Eye (tissue), 1 donor: ENCODE measurements at places on chromosomes 4 and X.

- DNase-seq, result no peak
These were observed 25.1 kb downstream of the ARL13A start for GRCh38 chrX:100994352-100995281.

DNA sequence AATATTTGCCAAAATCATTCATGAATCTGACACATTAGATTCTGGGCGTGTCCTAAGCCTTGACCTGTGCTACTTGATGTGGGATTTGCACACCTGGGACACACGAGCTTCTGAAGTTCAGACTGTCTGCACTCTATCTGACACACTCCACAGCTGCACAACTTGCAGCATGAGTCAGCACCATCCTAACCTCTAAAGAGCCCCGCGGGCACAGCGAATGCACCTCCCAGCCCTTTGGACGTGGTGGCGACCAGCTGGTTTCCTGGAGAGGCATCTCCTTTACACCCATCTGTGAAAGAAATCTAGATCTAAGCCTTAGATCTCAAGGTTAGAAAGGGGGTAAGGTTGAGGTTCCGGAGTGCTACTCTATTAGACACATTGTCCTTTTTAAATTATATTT, 69.2 kb downstream of the SORBS2 start:
- no peak for DNase-seq

DNA sequence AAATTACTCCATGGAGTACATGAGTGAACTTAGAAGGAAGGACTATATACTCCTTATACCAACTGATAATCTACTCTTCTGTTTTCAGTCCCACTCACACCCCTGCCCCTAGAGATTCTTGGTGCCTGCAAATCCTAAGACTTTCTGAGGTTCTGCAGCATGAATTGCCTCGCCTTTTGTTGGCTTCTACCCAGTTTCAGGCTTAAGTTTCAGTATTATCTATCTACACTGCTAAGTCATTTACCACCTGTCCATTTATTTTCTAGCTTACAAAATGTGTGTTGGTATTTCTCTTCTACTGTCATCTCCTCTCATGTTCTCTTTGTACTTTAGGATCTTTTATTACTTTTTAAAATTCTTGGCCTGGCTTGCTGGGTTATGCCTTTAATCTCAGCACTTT, 94.4 kb upstream of the AMOT start:
- no peak for DNase-seq

DNA sequence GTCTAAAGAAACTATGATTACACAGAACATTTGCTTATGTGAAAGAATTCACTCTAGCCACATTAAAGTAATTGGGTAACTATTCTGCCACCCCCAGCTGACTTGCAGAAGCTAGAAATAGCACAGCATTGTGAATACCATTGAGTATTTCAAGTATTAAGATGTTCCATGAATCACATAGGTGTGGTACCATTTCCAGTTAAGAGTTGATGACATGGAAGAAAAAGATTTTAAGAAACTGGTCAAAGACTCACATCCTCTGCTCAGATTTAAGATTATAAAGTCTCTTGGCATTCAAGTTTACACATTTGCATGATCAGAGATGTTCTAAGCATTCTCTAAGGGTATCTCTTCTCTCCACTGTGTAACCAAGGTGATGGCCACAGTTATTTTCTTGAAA, 287.5 kb downstream of the CAMK2D start:
- DNase-seq, result no peak

GRCh38 chrX:100681599-100681998, 37.6 kb downstream of the SRPX2 start:
- no peak for DNase-seq

DNA sequence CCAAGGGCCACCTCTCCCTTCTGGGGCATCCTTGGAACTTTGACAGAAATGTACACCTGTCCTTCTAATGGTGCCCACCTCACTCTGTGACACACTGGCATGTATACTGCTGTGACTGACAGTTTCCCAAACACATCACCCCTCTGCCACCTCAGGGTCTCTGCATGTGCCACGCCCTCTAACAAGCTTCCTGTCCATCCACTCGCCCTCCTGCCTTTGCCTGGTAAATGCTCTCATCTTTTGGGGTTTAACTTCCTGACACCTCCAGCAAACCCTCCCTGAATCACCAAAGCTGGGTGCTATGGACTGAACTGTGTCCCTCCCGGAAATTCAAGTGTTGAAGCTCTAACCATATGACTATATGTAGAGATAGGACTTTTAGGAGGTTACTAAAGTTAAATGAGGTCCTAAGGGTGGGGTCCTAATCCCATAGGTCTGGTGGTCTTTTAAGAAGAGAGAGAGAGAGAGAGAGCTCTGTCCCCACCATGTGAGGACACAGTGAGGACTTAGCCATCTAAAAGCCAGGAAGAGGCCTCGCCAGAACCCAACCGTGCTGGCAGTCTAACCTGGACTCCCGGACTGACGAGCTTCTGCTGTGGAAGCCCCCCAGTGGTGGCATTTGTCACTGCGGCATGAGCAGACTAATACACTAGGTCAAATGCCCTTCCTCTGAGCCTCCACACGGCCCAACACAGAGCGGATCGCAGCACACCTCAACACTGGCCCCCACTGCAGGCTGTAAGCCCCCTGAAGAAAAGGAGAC, 95.6 kb downstream of the AFAP1 start:
- DNase-seq, result peak; percentile 75

DNA sequence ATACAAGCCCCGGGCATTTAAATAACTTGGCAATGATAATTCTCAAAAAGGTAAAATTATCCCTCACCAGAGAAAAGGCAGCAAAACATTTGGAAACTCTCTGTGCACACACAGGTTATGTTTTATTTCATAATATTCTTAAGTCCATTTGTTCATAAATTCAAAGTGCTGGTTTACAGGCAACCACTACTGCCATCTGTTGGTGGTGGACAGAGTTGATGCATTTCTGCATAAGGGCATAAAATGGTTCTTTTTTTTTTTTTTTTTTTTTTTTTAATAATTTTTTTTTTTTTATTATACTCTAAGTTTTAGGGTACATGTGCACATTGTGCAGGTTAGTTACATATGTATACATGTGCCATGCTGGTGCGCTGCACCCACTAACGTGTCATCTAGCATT, 31.5 kb upstream of the IL21 start:
- DNase-seq, result peak; percentile 17

DNA sequence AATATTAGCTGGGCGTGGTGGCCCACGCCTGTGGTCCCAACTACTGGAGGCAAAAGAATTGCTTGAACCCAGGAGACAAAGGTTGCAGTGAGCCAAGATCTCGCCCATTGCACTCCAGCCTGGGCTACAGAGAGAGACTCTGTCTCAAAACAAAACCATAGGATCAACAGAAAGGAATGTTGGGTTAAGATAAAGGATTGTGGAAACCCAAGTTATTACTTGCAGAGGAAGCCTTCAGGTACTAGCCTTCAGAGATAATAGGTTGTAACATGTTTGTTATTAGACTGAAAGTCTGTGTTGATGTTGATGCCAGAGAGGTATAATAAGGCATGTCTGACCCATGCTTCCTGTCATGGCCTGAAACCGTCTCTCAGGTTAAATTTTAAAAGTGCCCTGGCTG, 16.9 kb downstream of the SSX5 start:
- no peak for DNase-seq

GRCh38 chr4:142663828-142664227, 182.3 kb downstream of the INPP4B start:
- DNase-seq, result no peak

DNA sequence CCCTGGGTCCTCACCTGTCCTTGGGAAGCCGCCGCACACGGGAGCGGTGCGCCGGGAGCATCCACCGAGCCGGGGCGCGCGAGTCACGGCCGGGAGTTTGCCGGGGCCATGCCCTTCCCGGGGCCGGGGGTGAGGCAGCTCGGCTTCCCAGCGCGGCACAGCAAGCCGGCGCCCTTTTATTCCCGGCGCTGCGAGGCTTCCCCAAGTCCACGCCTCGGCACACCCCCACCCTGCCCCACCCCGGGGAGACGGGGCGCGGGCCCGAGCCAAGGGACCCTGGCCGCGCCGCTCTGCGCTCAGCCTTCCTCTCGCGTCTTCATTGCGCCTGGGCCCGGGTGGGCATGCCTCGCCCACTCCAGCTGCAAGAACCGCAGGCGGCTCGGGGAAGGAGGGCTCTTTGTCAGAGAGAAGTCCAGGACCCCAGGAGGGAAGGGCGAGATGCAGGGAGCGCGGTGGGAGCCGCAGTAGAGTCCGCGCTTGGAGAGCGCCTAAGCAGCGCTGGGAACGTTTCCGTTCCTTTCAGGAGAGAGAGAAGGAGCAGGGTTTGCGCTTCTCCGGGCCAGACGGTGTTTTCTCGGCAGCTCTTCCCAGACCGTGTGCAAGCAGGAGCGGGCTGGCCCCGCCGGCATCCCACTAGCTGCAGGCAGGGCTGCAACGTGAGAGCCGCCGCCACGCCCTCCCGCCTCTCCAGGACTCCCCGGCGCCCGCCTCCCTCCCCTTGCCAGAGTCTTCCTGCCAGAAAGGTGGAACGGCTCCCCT, at the start of gene MXRA5:
MXRA5 (minus strand) TSS at position 152 of the 759 bp plus-strand sequence. CDS start 2,819 bp downstream, outside the sequence.
- peak; percentile 57 for DNase-seq

DNA sequence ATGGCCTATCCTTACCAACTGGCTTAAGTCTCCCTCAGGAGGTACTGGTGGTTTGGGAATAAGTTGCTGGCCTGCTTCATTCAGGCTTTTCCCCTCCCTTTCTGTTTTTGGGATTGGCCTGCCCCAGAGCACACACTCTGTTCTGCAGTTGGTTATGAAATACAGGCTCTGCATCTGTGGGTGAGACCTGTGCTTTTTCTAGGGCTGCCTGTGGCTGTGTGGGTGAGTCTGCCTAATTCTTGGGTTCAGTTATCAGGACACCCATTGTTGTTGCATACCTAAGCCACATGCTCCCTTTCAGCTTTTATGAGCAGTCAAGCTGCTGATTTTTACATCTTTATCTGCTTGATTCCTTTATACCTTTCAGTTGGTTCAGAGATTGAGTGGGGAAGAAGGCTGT, 19.0 kb upstream of the CWH43 start:
- no peak for DNase-seq

DNA sequence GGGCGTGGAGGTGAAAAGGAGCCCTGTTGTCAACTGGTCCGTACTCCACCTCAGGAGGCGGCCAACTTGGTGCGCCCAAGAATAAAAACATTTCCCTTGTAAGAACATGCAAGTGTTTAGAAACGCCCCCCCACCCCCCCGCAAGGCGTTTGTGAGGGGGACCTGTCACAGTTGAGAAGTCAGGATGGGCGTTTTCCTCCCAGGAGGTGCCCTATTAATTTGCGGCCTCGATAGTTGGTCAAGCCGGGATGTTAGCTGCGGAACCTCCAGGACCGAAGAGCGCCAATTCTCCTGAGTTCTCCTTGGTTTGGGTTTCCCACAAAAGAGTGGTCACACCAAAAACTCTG, 651 bp upstream of the SAP30 start:
- no peak for DNase-seq

DNA sequence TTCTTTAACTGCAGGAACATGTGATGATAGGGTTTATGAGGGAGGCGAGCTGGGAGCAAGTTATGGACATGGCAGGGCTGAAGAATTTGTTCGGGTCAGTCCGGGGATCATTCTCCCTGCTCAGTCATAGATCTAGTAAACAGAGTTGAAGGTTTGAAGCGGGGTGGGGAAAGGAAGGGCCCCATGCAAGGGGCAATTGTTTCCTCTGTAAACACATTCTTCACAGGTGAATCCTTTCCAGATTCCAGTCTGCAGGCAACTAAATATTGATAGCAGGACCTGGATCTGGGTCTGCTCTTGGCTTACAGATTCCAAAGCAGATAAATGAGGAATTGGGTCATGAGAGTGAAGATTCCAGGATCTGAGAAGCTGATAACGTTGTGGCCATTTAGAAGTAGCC, 44.3 kb upstream of the ARHGAP24 start:
- no peak for DNase-seq
